ENCODE measurements at places on chromosomes 11 and 22.

- no peak for DNase-seq
These were observed 84.1 kb downstream of the PARVA start for GRCh38 chr11:12461516-12461915.

- DNase-seq: peak; percentile 39
These were observed 465 bp downstream of the MAPK1 start for GRCh38 chr22:21866833-21867527.

DNA sequence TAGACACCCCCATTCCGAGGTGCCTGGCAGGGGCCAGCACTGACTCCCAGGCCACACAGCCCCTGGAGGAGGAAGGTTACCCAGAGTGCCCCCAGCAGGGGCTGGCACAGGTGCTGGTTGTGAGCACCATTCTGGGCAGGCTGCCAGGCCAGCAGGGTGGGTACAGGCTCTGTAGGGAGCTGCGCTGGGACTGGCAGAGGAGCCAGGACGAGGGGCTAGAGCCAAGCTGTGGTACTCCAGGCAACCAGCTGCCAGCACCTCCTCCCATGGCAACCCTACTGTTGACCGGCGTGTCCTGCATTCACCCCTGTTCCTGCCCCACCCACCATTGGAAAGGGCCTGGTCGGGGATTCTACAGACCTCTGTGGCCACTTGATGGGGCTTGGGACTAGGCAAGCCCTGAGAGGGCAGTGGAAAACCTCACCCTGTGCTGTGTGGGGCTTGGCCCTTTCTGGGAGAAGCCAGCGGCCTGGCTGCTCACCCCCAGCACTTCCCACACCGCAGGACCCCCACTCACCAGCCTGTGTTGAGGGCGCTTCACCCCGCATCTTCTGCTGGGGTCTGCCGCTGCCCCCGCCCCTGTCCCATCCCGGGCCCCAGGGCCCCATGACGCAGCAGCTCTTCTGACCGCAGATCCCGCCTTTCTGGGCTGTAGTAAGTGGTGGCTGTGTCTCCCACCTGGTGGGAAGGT, 1.9 kb downstream of the CLDN5 start:
- DNase-seq: no peak

GRCh38 chr22:47029244-47030074, 267.0 kb downstream of the TBC1D22A start:
- peak; percentile 12 for DNase-seq

DNA sequence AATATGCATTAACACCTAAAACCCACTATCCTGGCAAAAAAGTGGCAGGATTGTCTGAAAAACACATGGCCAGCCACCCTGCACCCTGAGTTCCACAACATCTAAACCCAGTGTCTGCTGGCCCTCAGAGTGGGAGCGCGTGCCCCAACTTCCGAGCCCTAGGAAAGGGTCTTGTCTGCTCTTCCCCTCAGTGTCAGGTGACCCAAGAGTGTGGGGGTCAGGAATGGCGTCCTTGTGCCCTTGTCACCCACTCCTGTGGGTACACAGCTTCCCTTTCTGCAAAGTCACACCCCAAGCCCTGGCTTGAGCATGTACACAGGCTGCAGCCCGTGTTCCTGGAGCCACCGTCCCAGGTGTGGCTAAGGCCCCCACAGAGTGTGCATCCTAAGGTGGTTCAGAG, 67.6 kb downstream of the CDKN1C start:
- no peak for DNase-seq

GRCh38 chr11:63553759-63554158, 9.4 kb downstream of the PLAAT2 start:
- DNase-seq: peak; percentile 59
